ENCODE measurements at places on chromosomes 12 and 14.

DNA sequence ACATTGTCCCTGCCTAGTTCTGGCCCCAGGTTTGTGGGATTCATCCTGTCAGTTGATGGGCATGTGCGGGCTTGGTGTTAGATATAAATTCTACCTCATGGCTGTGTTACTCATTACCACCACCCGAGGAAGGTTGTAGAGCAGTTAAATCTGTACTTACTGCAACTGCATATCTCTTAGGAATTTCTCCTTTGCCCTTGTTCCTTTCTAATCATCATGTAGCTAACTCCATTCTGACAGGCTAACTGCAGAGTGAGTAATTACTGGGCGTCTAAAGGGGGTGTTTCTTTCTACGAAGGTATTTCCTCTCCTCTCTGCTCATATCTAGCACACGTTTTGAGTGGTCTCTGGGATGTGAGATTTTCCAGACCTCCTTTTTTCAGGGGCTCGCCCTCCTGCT is 1076.7 kb downstream of the TMTC2 start:
- no peak for DNase-seq

GRCh38 chr12:99455350-99456035 is 192.1 kb upstream of the GARIN6 start:
- no peak for DNase-seq

GRCh38 chr14:38870296-38870836 is 232.7 kb downstream of the SEC23A start:
- DNase-seq = no peak

GRCh38 chr14:50040401-50040775 is 76.0 kb downstream of the VCPKMT start:
- no peak for DNase-seq

- DNase-seq = no peak
These were observed 42.5 kb upstream of the CATSPERB start for GRCh38 chr14:91774140-91775096.
